Iris pigment epithelial cell (primary cell): ENCODE measurements at places on chromosomes 11 and 22.

- no peak for DNase-seq
Measured at GRCh38 chr11:22991196-22991595, 130.9 kb upstream of the CCDC179 start.

GRCh38 chr11:57203359-57203758 is 21.6 kb downstream of the LRRC55 start:
- no peak for DNase-seq

GRCh38 chr11:83047515-83048225 is 24.0 kb downstream of the RAB30 start:
- DNase-seq: no peak

DNA sequence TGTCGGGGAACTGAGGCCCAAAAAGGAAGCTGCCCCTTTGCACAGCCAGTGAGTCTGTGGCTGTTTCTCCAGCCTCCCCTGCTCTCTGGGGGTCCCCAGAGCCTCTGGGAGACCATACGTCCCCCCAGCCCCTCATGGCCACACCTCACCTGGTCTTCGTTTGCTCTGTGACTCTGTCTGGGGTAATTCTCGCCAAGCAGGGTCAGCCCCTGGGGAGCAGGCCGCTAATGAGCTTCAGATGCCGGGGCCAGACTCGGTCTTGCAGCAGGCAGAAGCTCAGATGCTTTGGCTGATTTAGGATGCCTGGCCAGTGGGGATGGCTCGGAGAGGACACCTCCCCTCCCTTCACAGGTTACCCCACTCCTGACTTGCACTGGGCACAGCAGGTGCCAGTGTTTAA is 24.1 kb upstream of the WNT11 start:
- DNase-seq: no peak

GRCh38 chr11:59198726-59199125 is 14.0 kb downstream of the MPEG1 start:
- DNase-seq: no peak

GRCh38 chr11:63919267-63920125 is 2.5 kb upstream of the RCOR2 start:
- no peak for DNase-seq

DNA sequence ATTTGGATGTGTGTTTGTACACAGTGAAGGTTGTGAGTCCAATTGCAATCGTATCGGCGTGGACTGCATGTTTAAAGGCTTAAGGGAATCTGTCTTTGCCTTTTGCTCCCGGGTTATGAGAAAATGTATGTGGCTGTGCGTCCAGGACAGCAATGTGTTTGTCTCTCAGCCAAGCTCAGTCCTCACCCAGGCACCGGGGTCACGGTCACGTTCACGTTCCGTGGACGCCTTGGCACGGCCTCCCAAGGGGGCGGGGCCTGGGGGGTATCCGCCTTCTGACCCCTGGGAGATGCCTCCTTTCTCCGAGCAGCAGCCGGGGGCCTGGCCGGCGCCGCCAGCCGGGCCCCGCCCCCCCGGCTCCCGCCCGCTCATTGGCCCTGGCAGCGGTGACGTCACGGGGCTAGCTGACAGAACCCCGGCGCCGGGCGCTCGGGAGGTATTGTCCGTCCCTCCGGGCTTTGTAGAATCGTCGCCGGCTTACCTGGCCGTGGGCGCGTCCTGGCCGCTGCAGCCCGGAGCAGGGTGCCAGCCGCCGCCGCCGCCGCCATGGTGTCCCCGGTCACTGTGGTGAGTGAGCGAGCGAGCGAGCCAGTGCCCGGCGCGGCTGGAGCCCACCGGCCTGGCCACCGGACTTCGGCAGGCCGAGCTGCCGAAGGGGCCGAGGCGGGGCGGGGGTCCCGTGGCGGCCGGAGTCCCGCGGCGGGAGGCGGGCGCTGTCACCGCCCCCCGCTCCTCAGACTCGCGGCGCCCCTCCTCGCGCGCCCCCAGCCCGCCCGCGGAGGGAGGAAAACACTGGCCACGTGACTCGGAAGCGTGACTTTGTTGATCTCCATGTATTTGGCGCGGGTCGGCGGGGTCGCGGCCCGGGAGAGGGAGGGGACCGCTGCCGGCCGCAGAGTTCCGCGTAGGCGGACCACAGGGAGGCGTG is at the start of gene TMEM86A:
TSS of gene TMEM86A (plus strand) at position 439 of the 928 bp plus-strand sequence. CDS start at position 547, 108 bp downstream.
- DNase-seq: peak; percentile 72

GRCh38 chr11:131814108-131814507 is 443.7 kb downstream of the NTM start:
- DNase-seq: no peak

GRCh38 chr11:9267680-9268079 is 2.5 kb upstream of the DENND5A start:
- DNase-seq: no peak

DNA sequence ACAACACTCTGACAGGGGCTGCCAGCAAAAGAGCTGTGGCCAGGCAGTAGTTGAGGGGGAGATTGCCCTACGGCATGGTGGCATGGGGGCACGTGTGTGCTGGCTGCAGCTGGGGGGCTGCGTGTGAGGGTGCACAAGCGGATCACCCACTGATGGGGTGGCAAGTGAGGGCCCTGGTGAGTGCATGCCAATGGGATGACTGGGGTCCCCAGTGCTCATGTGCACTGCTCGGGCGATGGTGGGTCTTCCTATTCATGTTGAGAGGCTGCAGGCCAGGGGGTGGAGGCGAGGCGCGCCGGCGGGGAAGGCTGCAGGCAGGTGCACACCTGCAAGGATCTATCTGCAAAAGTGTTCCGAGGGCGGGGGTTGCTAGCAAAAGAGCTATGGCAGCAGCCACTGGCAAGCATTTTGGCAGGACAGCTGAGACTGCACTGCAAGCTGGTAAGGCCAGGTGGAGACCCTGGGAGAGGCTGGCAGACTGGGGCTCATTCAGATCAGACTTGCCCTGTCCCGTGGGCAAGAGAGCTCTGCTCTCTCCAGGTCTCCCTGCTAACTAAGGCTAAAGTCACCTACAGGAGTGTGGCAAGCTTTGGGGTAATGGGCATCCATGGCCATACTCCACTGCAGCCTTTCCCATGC is 12.0 kb downstream of the OR51I2 start:
- DNase-seq: no peak

GRCh38 chr11:113677685-113678084 is 28.4 kb downstream of the TMPRSS5 start:
- DNase-seq: no peak

- DNase-seq: no peak
Measured at GRCh38 chr22:44693756-44694155, 8.2 kb upstream of the PRR5 start.

DNA sequence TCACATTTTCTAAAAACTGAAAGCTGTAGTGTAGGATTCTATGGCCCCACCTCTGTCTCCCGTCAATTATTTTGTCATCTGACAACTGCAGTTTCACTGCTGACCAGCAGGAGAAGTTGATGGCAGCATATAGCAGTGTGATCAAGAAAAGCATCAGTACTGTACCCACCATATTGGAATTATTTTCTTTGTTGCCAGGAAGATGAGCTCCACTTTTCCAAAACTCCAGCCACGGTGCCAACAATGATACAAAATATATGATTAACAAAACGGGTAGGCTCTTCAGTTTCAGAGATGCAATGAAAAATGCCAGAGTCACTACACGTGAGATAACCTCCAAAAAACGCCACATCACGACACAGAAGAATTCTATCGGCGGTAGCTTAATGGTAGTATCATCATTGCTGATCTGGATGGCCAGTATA is 41.3 kb downstream of the XKR3 start:
- no peak for DNase-seq

- DNase-seq: peak; percentile 99
Measured at GRCh38 chr22:31646186-31647019, 15.6 kb downstream of the PISD start.

DNA sequence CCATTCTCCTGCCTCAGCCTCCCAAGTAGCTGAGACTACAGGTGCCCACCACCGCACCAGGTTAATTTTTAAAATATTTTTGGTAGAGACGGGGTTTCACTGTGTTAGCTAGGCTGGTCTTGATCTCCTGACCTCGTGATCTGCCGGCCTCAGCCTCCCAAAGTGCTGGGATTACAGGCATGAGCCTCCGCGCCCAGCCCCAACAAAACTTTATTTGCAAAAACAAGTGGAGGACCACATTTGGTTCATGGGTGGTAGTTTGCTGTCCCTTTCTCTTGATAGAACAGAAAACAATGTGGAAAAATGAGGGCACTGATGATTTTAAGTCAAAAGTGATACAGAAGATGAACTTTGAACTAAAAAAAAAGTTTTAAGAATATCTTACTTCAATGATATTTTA is 121.8 kb upstream of the SERPIND1 start:
- no peak for DNase-seq

DNA sequence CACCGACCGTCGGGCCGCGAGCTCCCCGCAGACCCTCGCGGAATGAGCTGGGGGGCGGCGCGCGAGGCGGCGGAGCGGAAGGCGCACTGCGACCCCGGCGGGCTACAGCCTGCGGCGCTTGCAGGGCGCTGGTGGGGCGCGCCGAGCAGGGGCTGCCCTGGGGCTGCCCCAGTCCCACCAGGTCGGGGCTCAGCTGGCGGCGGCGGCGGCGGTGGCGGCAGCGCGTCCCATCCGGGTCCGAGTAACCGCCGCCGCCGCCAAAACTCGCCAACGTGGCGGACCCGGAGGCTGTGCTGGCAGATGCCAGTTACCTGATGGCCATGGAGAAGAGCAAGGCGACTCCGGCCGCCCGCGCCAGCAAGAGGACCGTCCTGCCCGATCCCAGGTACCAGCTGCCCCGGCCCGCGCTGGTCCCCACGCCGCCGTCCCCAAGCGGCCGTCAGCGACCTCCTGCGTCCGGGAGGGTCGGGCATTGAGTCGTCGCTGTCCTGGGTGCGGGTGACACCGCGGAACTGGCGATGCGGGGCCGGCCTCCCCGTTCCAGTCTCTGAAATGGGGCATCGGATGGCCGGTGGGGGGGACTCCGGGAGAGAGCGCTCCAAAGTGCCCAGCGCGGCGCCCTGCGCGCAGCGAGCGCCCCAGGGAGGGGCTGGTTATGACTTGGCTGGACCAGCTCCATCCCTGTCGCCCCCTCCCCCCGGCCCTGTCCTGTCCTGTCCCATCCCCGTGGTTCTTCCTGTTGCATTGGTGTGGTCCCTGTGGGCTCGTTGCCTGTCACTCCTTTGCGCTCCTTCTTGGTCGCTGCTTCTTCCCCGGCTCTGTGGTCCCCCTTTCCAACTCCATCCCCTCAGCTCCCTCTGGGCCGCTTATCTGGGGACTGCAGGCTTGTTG is 63.5 kb downstream of the CRYBB2 start:
- no peak for DNase-seq

GRCh38 chr11:680476-680875 is 14.5 kb downstream of the DEAF1 start:
- DNase-seq: no peak

GRCh38 chr11:74319139-74319816 is 7.8 kb upstream of the P4HA3 start:
- peak; percentile 96 for DNase-seq

GRCh38 chr11:70504246-70505020 is 106.1 kb downstream of the CTTN start:
- no peak for DNase-seq

DNA sequence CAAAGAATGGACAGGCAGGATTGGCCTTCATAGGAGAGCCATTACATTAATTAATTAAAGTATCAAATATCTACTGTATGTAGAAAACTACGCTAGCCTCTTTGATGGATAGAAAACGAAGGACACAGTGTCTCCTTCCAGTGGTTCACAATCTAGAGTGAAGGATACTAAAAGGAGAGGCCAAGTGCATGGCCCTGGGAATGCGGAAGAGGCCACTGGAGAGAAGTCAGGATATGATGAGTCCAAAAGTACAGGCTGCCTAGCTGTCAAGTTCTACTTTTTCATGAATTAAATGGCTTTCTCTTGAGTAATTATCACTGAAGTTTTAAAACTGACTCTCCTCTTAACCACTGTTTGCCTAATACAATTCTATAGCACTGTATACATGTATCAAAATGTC is 41.9 kb downstream of the ATG16L2 start:
- no peak for DNase-seq

- DNase-seq: peak; percentile 46
Measured at GRCh38 chr11:95699631-95700470, 89.7 kb downstream of the FAM76B start.

DNA sequence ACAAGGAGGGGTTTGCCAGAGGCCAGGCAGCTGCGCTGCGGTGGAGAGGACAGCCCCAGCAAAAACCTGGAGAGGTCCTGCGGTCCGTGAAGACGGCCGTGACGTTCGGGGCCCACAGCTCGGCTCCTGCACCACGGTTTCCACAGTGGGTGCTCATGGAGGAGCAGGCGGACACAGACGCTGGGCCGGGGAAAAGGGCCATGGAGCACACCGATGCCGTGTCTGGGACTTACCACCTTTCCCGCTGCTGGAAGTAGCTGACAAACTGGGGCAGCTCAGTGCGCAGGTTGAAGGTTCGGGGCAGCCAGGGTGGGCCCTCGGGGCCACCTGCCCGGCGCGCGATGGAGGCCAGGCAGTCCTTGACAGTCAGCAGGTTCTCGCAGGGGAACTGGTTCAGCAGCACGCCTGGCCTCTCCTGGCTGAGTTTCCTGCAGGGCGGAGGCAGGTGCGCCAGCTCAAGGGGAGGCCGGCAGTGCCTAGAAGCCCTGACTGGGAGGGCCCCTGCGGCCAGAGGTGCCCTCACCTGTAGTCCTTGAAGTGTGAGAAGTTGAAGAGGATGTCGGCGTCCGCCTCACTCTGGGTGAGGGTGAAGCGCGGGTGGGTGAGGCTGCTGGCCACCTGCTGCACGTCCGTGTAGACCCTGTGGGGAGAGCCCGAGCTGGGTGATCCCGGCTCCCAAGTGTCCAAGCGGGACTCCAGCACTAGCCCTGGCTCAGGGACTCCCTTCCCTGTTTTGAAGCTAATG is 12.8 kb downstream of the TTLL12 start:
- DNase-seq: no peak

- DNase-seq: peak; percentile 42
Measured at GRCh38 chr11:59801981-59802638, 8.5 kb downstream of the MRPL16 start.

- DNase-seq: no peak
Measured at GRCh38 chr22:22590136-22590891, 31.2 kb upstream of the PRAME start.

- peak; percentile 40 for DNase-seq
Measured at GRCh38 chr11:43944761-43945311, 2.4 kb downstream of the C11orf96 start.

DNA sequence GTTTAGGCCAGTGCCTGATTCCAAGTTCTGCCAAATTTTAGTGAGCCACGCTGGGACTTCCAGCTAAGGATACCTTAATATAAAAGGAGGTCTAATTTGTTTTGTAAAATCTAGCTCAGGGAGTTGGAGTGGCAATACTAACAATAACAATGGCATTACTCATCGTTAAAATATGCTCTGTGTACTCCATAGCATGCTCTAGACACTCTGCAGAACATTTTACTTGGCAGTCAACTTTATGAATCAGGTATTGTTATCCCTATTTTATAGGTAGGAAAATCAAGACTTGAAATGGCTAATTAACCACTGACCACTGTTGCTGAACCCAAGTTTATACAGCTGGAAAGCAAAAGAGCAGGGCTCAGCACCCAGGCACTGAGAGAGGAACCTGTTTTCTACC is 485.0 kb upstream of the KIRREL3 start:
- DNase-seq: peak; percentile 9
